ENCODE measurements at places on chromosomes 5 and 9.

GRCh38 chr5:92580814-92581213, 1000.2 kb downstream of the NR2F1-AS1 start:
- no peak for DNase-seq

DNA sequence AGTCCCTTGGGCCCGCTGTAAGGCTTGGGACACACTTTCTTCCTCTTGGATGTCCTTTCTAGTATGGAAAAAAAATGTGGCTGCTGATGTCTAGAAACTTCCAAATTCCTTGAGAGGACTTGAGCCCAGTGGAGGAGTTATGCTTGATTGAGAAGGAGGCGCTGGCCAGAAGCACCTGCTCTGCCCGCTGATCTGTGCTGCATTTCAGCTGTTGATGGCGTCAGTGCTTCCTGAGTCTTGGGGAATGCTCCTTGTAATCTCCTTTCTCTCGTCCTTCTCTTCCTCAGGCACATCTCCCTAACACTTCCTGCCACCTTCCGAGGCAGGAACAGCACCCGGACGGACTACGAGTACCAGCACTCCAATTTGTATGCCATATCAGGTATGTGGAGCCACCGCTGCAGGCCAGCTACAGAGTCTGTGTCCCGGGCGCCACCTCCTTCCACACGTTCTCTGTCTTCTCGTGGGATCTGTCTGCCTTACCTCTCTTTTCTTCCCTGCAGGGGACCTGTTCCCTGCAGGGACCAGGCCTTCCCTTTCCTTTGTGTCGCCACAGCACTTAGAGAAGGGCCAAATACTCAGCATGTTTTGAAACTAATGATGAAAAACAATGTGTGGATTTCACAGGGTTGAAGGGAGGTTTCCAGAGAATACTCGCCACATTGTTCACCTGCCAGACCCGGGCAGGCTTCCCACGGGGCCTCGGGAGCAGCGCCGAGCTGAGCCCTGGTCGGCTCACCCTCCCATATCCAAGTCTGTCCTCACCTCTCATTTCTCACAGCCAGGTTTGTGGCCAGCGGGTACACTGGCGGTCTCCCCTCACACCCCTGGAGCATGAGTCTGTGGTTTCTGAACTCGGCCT, 95.2 kb downstream of the MVB12B start:
- no peak for DNase-seq

- DNase-seq, result no peak
Measured at GRCh38 chr5:118326481-118327045, 661.8 kb downstream of the DTWD2 start.

DNA sequence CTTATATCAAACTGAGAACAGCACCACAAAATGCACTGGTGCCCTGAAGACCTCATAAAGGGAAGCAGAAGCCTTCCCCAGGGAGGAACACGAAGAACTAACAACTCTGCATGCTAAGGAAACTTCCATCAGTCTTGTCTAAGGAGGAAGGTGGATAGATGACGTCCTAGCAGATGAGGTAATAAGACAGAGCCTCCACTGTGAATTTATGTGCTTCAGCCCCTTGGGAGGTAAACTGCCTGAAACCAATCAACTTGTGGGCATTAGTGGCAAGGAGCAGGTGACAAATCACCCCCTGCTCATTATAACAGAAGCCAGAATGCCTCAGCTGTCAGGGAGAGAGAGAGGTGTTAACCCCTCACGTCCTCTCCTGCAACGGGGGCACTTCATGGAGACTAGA, 48.9 kb upstream of the SPIN1 start:
- no peak for DNase-seq

DNA sequence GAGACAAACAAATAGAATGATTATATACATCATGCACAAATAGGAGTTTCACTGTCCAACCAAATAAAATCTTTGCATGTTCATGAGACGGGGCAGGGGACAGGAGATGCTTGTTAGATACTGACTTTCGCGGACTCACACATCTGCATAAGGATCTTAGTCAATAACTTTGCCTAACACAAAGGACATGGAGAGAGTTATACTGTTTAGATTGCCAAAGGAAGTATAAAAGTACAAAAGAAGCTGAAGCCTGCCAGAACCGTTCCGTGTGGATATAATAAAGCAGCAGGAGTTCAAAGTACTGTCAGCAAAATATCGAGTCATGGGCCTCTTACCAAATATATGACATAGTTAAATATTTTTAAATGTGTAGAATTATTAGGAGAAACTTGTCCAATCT, 1148.4 kb downstream of the EFNA5 start:
- no peak for DNase-seq

GRCh38 chr5:42927730-42928129, 112.4 kb downstream of the ANXA2R start:
- no peak for DNase-seq
